ENCODE measurements at places on chromosomes 13 and 19.

DNA sequence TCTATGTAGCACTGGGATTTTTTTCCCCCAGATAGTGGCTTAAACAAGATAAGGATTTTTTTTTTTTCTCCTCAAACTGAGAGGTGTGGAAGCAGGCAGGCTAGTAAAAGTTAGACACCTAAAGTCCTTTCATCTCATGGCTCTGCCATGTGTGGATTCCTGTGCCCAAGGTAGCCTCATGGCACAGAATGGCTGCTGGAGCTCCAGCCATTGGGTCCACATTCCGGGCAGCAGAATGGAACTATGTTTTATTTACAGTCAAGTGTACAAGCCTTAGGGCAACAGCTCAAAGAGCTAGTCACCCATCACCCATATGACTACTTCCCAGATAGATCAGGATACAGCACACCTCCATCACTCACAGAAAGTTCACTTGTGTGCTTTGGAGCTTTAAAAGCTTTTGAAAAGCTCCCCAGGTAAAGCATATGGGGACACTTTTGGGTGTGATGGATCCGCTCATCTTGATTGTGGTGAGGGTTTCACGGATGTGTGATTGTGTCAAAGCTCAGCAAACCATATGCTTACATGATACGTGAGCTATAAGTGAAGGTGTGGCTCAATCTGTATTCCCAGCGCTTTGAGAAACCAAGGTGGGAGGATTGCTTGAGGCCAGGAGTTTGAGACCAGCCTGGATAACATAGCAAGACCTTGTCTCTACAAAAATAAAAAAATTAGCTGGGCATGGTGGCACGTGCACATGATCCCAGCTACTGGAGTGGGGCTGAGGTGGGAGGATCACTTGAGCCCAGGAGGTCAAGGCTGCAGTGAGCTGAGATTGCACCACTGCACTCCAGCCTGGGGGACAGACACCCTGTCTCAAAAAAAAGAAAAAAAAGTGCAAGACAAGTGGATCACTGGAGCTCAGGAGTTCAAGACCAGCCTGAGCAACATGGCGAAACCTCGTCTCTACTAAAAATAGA, 18.1 kb downstream of the PGLS start:
- no peak for DNase-seq

DNA sequence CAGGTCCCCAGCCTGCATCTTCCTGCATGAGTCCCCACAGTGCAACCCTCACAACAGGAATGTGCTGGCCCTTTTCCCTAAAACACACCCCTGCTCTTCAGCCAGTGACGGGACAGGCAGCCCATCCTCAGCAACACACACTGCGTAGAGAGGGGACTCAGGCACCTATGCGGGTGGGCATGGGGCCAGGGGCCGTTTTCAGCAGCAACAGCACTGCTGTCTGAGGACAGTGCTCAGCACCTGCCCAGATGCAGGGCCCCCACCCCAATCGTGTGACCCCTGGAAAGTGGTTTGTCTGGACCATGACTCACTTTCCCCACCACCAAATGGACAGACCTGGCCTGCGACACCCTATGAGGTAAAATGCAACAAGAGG, 28.0 kb upstream of the ISYNA1 start:
- no peak for DNase-seq

GRCh38 chr13:77623806-77624205, 73.7 kb upstream of the SLAIN1 start:
- no peak for DNase-seq

DNA sequence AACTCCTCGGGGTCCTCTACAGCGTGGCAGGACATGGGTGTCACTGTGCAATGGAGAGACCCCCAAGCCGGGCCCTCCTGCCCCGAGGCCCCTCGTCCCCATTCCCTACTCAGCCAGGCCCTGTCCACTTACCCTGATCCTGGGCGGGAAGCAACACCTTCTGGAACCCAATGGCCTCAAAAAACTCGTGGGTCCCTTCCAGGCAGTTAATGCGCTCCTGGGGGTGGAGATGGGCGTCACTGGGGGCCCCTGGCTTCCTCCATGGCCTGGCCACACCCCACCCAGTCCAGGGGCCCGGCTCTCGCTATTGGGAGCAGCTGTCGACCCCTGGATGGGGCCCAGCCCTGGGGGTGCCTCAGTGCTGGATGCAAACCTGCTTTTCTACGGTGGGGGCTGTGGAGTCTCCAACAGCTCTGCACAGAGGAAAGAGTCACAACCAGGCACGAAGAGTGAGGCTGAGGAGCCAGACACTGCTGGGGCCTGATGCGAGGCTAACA, 10.8 kb downstream of the UBXN6 start:
- DNase-seq: no peak

DNA sequence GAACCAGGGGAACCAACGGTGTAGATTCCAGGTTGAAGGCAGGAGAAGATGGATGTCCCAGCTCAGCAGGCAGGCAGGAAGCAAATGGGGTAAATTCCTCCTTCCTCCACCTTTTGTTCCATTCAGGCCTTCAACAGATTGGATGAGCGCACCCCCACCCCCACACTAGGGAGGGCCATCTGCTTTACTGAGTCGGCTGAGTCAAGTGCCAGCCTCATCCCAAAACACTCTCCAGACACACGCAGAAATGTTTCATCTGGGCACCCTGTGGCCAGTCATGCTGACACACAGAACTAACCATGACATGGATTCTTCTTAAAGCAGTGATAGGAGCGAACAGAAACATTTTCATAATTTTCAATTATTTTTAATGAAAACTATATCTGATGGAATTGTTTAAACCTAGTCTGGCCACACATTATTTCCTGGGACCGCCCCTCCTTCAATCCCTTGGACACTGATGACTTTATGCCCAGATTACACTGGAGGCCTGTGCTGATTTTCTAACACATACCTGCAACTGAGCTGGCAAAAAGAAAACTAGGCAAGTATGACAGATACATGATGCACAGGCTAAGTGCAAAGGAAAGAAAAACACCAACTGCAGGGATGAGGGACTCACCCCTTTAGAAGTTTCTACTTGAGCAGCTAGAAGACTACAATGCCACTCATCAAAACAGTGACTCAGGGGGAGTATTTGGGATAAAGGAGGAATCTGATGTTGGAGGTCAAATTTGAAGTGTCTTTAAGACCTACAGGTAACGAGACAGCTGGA, 154.2 kb downstream of the TNFRSF19 start:
- peak; percentile 65 for DNase-seq

DNA sequence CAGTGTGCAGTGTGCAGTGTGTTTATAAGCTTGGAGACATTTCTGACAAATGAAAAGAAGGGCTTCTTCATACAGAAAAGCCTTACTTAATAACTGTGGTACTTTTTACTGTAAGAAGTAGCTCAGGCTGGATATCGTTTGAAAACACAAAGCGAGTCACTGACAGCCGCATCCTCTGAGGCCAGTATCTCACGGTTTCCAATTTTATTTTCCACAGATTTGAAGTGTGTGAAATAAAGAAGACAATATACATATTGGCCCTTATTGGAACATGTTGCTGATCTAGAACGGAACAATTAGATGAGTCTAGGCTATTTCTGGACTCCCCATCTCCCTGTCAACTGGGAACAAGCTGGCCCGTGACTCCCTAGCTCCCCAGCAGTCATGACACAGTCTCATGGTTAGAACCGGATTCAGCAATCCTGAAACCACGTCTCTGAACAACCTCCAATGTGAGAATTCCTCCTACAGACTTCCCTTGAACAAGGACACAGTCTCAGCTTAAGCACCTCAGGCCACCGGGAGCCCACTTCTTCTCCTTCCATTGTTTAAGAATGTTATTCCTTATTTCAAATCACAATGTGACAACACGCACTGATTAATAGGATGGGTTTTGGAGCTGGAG, 484.5 kb downstream of the COG6 start:
- no peak for DNase-seq

DNA sequence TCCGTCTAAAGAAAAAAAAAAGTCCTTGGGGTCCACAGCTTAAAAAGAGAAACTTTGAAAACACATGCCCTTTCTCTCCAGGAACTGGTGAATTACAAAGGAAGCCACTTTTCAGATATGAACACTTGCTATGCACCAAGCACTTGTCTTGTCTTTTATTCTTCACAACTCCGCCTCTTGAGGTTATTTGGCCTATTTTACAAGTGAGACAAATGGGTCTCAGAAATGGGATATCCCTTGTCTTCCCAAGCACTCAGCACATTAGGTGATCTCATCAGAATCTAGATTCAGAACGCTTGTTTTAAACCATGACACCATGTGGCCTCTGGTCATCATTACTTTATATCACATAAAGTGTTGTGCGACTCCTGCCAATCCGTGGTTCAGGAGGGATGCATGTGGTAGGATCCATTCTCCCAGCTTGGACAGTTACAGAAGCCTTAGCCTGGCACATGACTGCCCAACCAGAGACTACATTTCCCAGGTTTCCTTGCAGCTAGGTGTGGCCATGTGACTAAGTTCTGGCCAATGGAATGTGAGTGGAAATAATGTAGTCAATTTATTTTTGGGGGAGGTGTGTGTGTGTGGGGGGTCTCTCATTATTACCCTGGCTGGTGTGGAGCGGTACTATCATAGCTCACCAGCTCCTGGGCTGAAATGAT, 13.9 kb downstream of the TSKS start:
- DNase-seq: no peak

DNA sequence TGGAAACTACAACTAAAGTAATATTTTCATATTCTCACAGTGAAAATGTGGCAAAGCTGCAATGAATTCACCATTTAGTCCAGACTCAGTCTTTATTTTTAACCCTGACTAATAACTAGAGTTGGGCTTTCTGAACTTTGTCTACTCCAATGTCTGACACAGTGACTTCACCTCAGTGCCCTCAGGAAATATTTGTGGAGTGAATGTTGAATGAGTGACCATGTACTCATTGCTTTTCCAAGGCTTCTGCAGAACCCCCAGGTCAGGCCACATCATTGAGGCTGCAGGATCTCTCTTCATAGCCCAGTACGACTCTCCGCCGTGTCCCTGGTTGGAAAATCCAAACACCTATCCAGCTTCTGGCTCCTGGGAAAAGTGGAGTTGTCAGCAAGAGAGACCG, 1.8 kb downstream of the ZNF175 start:
- no peak for DNase-seq

DNA sequence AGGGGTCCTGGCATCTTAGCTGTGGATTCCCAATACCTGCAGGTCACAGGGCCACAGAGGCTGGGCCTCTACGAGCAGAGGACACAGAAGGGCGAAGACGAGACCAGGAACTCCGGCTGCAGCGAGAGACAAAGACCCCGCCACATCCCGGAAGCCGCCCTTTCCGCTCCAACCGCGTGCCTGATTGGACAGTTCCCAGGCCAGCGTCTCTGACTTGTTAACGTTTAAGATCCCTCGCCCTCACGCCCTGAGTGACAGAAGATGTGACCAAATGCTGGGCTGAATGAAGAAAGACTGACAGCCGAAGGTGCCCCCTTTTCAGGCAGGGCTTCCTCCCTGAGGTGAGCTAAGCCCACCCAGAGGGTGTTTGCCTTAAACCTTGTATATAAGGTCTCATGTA, at the start of gene ZNF98:
Gene ZNF98 (minus strand): TSS at position 136 of the 400 bp plus-strand sequence. CDS start 122 bp downstream, at position 14.
- peak; percentile 12 for DNase-seq

Data from dorsolateral prefrontal cortex (tissue), 122 donors.